ENCODE measurements at places on chromosomes 3 and 15.
A peak's percentile ranks its signal among the peaks of the same experiment; 100 is the strongest.

GRCh38 chr3:167110901-167111300 is 269.2 kb downstream of the ZBBX start:
- DNase-seq = no peak

- DNase-seq = no peak
Observed at GRCh38 chr3:125383744-125384143, 8.6 kb upstream of the ZNF148 start.

GRCh38 chr15:68650901-68651709 is 72.3 kb downstream of the CORO2B start:
- DNase-seq = peak; percentile 69

GRCh38 chr3:108493862-108494261 is 16.5 kb downstream of the MYH15 start:
- peak; percentile 27 for DNase-seq

- no peak for DNase-seq
Observed at GRCh38 chr3:172635588-172635987, 75.3 kb downstream of the NCEH1 start.

GRCh38 chr3:69088063-69088462 is 3.3 kb downstream of the ARL6IP5 start:
- peak; percentile 8 for DNase-seq

GRCh38 chr15:66701422-66702034 is 508 bp upstream of the SMAD6 start:
- peak; percentile 55 for DNase-seq

DNA sequence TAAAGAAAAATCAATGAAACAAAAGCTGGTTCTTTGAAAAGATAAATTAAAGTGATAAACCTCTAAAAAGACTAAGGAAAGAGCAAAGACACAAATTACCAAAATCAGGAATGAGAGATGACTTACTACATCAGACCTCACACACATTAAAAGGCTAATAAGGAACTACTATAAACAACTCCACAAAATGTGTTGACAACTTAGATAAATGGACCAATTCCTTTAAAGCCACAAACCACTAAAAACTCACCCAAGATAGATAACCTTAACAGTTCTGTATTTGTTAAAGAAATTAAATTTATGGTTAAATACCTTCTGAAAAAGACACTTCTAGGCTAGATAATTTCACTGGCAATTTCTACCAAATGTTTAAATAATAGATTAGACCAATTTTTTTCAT is 170.4 kb downstream of the SMAD6 start:
- DNase-seq = no peak

DNA sequence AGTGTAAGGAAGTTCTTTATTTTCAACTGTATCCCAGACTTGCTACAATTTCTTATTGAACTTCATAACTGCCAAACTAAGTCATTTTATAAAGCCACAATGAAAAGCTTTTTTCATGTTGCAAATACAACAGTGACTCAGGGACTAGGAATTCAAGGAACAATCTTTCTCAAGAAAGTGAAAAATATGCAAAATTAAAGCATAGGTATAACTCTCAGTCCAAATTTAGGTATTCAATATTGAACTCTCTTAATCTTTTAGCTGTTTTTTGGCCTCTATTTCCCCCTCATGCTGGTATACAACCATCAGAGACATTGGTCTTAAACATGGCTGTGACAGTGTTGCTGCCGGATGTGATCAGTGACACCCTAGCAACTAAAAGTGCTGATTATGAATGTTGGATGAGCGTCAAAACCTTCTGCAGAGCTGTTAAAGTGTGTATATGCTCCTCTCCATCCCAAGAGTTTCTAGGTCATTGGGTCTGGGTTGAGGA is 476.9 kb downstream of the ZNF385D start:
- no peak for DNase-seq

DNA sequence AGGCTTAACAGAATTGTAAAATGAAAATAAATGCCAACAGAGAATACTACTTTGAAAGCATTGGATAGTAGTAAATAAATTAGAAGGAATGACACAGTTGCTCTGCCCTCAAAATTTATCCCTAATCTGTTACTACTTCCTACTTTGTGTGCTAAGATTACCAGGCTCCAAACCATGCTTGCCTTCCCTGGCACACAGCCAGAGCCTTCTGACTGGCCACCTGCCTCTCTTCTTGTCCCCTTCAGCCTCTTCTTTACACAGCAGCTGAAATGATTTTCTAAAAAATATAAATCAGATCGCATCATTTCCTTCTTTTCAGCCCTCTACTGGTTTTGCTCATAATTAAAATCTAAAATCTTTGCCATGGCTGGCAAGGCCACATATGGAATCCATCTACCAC is 334.1 kb downstream of the FHIT start:
- DNase-seq = peak; percentile 48

DNA sequence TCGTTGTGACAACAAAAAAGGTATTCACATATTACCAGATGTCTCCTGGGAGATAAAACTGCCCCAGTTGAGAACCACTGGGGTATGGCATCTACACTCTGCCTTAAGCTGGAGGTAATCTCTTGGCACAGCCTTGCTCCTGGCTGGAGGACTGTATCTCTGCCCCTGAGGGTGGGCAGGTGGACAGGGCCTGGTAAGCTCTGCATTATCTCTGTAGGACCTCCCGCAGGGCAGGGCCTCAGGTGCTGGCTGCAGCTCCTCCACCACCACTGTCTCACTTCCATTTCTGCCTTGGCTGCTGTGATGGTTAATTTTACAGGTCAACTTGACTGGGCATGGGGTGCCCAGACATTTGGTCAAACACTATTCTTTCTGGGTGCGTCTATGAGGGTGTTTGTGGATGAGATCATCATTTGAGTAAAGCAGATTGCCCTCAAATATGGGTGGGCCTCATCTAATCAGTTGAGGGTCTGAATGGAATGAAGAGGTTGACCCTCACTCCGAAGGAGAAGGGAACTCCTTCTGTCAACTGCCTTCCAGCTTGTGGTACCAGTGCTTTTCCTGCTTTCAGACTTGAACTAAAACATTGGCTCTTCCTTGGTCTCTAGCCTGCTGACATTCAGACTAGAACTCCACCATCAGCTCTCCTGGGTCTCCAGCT is 9.8 kb upstream of the RHCG start:
- no peak for DNase-seq

DNA sequence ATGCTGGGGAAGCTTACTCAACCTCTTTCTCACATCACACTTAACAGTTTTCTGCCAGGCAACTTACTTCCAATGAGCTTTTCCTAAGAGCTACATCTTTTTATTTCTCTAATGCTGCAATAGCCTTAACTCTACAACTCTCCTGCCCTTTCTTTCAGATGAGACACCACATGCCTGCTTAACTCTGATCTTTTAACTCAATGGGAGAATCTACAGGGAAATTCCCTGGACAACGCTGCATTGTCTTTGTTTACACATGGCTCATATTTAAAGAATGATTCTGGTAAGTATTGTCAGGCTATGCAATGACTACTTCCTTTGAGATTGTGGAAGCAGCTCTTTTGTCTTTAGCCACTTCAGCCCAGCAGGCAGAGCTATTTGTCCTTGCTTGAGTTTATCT is 353.1 kb upstream of the BCHE start:
- no peak for DNase-seq

All from hematopoietic multipotent progenitor cell treated with erythropoietin and hydrocortisone succinate and interleukin-3 and kit ligand, for 6 days (in vitro differentiated cells).